Liver (tissue), 10 donors: ENCODE measurements at places on chromosomes 11 and 22.

DNA sequence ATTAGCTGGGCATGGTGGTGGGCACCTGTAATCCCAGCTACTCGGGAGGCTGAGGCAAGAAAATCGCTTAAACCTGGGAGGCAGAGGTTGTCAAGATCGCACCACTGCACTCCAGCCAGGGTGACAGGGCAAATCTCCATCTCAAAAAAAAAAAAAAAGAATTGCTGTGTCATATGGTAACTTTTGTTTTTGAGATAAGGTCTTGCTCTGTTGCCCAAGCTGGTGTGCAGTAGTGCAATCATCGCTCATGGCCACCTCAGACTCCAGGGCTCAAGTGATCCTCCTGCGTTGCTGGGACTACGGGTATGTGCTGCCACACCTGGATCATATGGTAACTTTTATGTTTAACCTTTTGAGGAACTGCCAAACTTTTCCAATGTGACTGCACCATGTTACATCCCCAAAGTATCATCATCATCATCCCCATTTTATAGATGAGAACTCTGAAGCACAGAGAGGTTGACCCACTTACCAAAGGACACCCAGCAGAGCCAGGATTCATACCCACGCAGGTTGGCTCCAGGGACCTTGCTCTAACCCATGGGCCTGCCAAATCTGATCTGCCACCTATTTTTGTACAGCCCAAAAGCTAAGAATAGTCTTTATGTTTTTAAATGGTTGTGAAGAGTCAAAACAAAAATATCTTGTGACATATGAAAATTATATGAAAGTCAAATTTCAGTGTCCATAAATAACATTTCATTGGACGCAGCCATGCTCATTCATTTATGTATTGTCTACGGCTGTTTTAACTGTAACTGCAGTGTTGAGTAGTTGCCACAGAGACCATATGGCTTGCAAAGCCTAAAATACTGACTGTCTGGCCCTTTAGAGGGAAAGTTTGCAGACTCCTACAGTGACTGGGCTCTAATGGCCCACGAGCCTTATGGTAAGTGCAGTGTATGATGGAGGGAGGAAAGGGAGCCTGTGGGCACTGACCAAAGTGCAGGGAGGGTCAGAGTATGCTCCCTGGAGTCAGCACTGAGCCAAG is 45.3 kb downstream of the GDPD5 start:
- no peak for DNase-seq

DNA sequence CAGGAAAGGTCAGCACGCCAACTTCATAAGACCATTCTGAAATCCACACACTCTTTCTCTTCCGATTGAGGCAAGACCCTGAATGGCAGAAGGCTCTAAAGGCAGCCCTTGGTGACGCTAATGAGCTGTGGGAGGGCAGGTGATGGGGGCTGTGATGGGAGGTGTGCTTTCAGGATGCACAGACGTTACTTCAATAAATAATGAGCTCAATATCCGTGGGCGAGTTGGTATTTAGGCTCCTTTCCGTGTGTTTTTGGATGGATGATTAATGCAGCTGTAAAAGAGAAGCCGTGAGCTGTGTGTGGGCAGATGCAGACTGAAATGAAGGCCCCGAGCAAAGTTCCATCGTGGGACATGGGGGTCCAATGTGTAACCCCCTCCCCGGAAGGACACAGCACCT is 130.6 kb upstream of the CSNK2A3 start:
- DNase-seq = no peak

DNA sequence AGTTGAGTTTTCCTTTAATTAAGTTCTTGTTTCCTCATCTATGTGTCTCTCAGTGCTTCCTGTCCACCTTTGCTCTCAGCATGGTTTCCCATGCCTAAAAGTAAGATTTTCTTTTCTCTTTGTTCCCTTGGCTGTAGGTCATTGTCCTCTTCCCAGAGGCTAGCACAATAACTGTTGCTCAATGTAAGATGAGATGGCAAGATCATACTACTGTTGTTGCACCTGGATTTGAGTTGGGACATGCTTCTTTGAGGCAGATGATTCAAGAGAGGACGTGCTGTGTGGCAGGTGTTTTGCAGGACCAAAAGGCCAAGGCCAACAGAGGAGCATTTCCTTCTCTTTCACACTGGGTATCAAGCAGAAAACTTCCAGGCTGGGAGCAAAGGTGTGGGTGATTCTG is 11.3 kb upstream of the NELL1 start:
- no peak for DNase-seq

GRCh38 chr11:8347978-8348377 is 84.3 kb upstream of the LMO1 start:
- no peak for DNase-seq

DNA sequence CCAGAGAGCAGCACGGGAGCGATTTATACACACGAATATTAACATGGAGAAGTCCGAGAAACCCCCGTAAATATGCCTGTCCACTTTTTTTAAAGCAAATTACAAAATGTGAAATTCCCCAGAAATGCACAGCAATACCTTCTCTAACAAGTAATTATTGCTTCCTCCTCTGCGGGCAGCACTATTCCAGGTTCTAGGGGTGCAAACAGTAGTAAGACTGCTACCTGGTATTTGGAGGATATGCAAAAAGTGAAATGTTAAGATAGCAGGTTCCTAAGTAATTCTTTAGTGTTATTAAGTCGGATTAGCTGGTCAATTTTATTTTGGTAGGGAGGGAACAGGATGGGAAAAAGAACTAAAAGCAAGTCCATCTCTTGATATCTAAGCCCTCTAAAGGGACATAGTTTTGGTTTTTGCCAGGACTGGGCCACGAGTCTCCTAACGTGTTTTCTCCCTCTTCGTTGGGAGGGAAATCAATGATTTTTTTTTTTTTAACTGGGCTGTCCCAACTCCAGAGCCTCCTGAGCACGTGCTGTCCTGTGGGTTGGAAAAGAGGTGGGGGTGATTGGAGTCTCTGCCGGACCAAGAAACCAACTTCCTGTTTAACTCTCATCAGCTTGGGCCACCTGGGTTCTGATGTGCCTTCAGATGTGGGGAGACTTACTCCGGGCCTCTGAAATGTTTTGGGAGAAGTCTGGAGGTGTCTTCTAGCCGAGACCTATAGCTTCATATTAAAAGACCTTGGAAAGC is 1.7 kb upstream of the XBP1 start:
- peak; percentile 55 for DNase-seq

DNA sequence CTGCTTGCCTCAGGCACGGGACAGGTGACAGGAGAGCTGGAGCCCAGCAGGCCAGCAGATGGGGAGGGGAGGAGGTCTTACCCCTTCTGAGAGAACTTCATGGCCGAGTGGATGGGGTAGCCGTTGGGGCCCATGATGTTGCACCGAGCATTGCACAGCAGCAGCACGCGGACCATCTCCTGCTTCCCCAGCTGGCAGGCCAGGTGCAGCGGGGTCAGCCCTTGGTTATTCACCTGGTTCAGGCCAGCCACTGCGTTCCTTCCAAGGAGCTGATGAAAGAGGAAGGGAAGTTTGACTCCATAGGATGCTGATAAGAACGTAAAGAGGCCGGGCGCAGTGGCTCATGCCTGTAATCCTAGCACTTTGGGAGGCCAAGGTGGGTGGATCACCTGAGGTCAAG is 29.4 kb upstream of the BAIAP2L2 start:
- no peak for DNase-seq

GRCh38 chr11:67538306-67538705 is 15.1 kb upstream of the CABP2 start:
- no peak for DNase-seq
